Stimulated activated CD8-positive, alpha-beta memory T cell treated with anti-CD3 and anti-CD28 coated beads, Interleukin-2, amount 100 ng/mL, for 48 hours (primary cell): ENCODE measurements at places on chromosomes 4 and X.

DNA sequence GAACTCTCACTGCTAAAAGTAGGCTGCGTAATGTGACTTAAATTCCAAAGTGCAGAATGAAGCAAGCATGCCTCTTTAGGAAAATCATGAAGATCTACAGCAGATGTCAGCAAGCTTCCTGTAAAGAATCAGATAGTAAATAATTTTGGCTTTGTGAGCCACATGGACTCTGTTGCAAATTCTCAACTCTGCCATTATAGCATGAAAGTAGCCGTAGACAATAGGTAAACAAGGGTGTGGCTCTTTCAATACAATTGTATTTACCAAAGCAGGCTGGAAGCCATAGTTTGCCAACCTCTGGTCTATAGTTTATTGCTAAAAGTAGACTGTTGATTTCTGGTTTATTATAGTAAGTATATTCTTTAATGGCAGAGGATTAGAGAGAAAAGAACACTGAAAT is 80.3 kb upstream of the FAM9B start:
- no peak for DNase-seq

GRCh38 chrX:72314881-72315280 is 9.2 kb upstream of the CITED1 start:
- DNase-seq, result no peak

DNA sequence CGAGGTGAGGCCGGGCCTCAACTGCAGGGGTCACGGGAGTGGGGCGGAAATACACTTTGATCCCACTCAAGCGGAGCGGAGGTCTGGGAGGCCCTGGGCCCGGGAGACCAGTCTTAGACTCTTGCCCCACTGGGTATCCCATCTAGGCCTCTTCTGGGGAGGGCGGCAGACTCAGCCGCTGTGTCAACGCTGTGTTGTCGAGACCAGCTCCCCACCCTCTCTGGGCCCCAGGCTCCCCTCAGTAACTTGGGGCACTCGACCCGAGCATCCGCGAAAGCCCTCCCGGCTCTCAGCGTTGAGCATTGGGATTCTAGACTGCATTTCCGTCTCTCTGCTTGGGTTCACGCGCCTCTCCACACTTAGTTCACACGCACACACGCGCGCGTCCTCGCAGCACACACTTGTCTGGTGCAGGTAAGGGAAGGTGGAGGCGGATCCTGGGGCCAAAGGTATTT is 1.7 kb downstream of the NKX3-2 start:
- no peak for DNase-seq

DNA sequence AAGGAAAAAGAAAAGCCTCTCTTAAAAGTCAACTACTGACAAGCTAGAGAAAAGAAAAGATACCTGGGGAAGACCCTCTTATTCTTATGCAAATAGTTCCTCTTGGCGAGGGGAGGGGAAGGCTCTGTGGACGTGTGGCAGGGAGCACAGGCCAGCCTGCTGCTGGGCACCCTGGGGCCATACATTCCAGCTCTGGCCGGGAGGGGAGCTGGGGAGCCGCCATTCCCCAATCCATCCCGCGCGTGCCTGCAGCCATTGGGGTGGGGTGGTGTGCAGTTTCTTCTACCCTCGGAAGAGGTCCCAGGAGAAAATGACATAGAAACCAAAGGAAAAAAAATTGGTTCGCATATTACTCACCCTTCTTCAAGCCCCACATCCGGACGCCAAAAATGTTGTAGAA is 1496.4 kb downstream of the RPA4 start:
- DNase-seq, result no peak

GRCh38 chrX:95332530-95332929 is 1352.1 kb upstream of the DIAPH2 start:
- no peak for DNase-seq

GRCh38 chr4:13445841-13446790 is 38.0 kb downstream of the RAB28 start:
- no peak for DNase-seq

GRCh38 chrX:125093852-125094251 is 225.8 kb upstream of the TEX13C start:
- no peak for DNase-seq

DNA sequence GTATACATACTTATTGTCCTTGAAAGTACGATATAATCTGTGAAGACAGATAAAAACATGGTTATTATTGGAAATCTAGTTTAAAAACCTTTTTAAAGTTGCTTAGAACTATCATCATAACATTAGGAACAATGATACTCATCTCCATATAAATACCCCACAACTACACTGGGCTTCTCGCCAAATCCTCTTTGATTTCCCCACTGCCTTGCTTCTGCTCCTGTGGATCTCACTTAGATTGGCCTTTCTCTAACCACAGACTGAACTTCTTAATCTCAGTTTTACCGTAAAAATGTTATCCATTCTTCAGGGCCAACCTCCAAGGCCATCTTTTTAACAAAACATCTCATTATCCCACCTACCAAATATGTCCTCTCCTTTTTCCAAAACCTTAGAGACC is 77.6 kb downstream of the PRKG2 start:
- DNase-seq, result no peak

DNA sequence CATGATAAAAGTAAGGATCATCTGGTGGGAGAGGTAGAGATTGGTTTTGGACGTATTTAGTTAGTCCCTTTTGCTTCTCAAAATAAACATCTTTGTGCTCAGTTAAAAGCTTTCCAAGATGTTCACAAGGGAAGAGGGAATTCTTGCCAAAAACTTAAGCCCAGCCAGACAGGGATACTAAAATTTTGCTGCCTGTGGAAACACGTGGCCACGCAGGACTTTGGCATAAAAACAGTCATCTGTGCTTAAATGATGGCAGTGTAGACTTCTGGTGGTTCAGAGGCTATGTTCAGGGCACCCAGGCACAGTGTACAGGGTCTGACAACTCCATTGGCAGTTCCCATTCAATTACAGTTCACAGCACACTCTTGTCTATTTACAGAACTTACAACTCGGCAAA is 93.2 kb upstream of the JADE1 start:
- no peak for DNase-seq

GRCh38 chr4:102592256-102592655 is 91.1 kb downstream of the NFKB1 start:
- DNase-seq, result no peak

GRCh38 chr4:188781655-188782054 is 642.4 kb downstream of the TRIML1 start:
- DNase-seq, result no peak

- DNase-seq, result no peak
Observed at GRCh38 chr4:137754652-137755471, 222.6 kb upstream of the PCDH18 start.

- DNase-seq, result no peak
Observed at GRCh38 chr4:153440475-153440874, 25.7 kb upstream of the TMEM131L start.

DNA sequence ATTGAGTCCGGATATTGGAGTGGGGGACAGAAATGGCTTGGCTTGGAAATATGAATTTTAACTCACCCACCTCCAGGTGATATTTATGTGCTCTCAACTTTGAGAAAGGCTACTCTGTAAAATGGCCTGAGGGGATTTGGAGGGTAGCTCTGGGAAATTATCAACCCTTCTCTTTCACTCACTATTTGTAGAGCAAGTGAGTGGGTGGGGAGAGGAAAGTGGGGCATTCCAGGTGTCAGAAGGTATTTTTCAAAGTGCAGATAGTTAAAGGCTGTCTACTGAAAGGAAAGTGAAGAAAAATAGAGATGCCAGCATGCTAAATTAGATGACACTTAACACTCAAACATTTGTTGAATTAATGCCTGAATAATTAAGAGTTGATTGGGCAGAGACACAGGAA is 44.1 kb downstream of the TMEM164 start:
- no peak for DNase-seq

GRCh38 chrX:11724122-11725017 is 33.7 kb upstream of the MSL3 start:
- no peak for DNase-seq

DNA sequence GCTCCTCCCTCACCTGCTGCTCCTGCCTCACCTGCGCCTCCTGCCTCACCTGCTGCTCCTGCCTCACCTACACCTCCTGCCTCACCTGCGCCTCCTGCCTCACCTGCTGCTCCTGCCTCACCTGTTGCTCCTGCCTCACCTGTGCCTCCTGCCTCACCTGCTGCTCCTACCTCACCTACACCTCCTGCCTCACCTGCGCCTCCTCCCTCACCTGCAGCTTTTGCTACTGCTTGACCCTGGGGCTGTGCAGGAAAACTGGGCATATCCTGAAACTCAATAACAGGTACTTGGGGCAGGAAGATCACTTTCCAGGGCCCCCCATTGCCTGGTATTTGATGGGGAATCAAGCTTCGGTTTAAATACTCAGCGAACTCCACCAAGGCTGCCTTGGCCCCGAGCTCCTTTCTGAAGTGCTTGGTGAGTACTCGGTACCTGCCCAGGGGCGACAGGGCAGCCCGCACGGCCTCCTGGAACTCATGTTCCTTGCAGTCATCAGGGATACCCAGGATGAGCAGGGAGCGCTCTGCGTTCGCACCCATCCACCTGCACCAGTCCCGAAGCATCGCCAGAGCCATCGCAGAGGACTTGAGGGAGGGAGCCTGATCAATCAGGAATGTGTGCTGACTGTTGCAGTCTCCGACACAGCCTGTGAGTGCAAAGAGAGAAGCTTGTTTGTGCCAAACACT is 2.7 kb downstream of the PNMA6E start:
- no peak for DNase-seq

- DNase-seq, result no peak
Observed at GRCh38 chrX:41148553-41148952, 63.3 kb downstream of the USP9X start.

GRCh38 chr4:90904021-90904420 is 776.8 kb downstream of the CCSER1 start:
- no peak for DNase-seq

- no peak for DNase-seq
Observed at GRCh38 chr4:100106982-100107381, 83.3 kb downstream of the DDIT4L start.

DNA sequence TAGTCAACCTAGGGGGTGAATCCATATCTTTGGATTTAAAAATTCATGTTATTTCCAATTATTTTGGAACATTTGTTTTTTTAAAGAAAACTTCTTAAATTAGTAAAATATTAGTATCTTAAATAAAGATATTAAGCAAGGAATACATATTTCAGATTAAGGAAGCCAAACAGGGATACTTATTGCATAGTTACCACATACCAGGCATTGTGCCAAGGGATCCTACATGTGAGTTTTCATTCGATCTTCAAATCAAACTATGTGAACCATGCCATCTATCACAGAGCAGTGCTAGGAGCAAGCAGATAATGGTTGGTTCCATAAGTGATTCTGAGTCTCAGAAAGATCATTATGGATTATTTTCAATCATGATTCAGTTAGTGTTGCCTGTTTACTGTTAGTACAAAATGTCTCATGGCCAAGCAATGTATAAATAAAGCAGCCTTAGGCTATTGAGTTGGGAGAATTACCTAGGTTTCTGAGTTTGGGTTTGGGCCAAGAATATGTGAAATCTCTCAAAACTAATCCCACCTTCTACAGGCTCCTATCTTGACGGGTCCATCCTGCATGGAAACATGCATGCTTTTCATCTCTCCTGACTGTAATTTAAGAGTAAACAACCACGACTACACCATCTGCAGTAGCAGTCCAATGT is 176.7 kb downstream of the NPFFR2 start:
- DNase-seq, result no peak

- no peak for DNase-seq
Observed at GRCh38 chrX:31355206-31355955, 283.5 kb upstream of the FTHL17 start.

DNA sequence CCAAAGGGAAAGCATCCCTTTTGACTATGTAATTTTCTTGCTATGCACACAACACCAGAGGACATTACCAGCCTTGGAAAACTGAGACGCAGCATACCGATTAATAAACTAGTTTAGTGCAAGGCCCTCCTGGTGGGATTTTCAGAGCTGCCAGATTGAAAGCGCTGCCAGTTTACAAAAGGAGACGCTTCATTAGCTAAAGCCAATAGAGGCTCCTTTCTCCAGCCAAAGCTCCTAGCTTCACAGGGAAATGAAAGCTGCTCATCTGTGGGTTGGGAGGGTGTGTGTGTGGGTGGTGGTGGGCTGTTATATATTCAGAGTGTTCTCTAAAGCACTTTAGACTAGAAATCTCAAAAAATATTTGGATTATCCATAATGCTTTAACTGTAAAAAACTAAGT is 32.4 kb downstream of the SPANXN4 start:
- DNase-seq, result no peak

DNA sequence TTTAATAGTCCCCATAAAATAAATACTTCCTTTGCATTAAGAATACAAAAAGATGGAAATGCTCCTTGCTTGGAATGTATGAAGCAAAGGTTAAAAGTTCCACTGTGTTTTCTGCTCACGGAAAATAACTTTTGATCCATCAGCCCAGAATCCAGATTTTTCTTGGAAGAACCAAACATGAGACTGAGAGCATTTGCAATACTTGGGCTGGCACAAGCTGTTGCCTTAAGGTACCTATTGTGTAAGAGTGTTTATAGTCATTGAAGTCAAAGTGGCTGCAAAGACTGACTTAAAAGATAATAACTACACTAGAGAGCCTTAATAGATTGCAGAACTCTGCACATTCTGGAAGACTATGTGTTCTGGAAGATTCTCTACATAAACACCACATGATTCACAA is 281.4 kb downstream of the RAB28 start:
- DNase-seq, result no peak

DNA sequence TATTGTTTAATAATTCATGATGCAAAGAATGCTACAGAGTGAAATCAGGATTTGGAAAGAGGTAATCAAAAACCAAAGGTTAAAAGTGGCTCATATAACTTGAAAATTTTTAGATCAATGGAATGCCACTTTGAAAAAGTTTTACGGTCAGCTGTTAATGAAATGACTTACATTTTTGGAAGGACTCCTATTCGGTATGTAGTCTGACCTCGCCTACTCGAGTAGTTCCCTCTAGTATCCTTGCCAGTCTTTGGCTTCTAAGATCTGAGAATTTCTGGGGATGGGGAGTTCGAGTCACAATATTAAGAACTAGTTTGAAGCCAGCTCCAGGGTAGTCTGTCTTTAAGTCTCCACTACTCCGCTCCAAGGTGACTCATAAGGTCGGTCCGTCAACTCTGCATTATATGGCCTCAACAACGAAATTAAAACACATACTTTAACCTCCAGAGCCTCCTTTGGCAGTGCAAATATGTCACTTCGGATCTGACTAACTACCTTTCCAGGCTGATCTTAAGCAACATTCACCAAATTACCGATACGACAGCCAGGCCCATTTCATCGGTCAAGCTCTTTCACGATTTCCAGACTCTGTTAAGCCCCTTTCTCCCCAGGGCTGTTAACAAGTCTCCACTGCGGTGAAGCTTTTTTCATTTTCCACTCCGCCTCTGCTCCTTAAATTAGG is 733 bp upstream of the NAA15 start:
- no peak for DNase-seq
